HuH-7.5 (cell line): ENCODE measurements at places on chromosomes 6 and 20.

DNA sequence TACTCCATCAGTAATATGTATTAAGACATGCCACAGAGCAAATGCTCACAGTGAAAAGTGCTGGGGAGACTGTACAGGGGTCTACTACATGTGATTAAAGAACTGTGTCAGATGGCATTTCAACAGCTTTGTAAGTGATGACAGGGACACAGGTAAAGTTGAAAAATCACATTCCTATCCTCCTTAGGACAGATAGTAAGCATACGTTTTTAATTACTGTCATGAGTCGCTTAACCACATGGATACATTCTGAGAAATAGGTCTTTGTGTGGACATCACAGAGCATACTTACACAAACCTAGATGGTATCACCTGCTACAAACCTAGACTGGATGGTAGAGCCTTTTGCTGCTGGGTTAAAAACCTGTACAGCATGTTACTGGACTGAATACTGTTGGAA, 645.8 kb upstream of the AGPAT4 start:
- no peak for DNase-seq

GRCh38 chr6:124780623-124781022, 181.6 kb upstream of the RNF217 start:
- no peak for DNase-seq

DNA sequence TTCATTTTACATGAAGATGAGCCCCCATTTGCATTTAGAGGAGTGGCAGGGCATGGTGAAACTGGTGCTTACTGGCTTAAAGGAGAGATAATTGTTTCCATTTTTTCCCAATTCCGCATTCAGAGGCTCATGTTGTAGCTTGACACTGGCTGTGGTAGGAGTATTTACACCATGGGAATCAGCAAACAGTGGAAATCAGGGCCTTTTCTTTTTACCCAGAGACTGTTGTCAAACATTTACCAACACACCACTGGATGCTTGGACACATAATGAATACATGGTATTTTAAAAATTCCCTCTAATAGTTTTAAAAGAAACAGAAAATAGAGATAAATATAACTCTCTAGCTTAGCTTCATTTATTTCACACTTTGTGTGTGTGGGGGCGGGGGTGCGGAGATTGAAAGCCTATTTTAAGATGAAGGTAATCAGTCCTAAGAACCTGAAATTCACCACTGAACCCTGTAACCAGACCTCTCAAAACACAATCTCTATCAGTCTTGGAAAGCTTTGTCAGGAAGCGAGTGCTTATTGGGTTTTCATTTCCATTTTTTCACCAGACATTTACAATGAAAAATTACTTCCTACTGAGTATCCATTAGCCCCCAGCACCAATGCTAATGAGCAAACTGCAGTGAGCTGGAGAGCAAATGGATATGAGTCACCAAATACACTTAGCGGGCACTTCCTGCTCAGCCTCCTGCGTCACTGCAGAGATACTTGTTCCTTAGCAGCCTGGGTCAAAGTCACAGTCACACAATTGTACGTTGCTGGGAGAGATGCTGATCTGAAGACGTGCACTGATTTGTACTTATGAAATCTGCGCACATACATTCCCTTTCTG, 532.0 kb downstream of the BCKDHB start:
- peak; percentile 4 for DNase-seq

- no peak for DNase-seq
Measured at GRCh38 chr20:41047975-41048305, 19.3 kb downstream of the TOP1 start.

DNA sequence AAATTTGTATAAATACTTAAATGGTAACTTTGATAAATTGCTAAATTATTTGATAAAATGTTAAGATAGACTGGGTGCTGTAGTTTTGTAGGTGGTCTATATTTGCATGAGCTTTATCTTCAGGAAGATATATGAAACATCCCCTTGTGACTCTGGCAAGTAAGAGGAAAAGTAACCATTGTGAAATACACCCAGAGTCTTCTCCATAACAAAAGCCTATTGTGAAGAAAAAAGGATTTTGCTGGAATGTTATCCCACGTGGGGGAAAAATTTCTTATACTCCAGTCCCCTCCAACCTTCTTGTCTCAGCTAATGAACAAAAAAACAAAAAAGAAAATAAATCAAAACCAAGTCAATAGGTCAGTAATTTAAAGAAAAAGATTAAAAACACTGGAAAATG, 600.7 kb downstream of the HDGFL1 start:
- DNase-seq, result no peak

GRCh38 chr6:28402197-28402596, 2.6 kb upstream of the ZSCAN12 start:
- DNase-seq, result no peak

DNA sequence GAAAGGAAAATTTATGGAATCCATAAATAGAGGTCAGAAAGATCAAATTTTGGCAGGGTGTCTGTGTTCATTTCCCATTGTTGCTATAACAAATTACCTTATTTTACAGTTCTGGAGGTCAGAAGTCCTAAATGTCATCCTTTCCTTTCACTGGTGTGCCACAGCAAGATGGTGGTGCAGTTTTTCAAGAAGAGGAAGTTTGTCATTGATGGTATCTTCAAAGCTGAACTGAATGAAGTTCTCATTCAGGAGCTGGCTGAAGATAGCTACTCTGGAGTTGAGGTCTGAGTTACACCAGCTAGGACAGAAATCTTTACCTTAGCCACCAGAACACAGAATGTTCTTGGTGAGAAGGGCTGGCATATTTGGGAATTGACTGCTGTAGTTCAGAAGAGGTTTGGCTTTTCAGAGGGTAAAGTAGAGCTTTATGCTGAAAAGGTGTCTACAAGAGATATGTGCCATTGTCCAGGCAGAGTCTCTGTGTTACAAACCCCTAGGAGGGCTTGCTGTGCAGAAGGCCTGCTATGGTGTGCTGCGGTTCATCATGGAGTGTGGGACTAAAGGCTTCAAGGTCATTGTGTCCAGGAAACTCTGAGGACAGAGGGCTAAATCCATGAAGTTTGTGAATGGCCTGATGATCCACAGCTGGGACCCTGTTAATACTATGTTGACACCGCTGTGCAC, 7.2 kb upstream of the CCNC start:
- DNase-seq, result no peak

GRCh38 chr6:136586295-136586694, 36.1 kb upstream of the MAP7 start:
- DNase-seq, result no peak

GRCh38 chr6:133101790-133102189, 139.4 kb upstream of the EYA4 start:
- DNase-seq, result no peak

DNA sequence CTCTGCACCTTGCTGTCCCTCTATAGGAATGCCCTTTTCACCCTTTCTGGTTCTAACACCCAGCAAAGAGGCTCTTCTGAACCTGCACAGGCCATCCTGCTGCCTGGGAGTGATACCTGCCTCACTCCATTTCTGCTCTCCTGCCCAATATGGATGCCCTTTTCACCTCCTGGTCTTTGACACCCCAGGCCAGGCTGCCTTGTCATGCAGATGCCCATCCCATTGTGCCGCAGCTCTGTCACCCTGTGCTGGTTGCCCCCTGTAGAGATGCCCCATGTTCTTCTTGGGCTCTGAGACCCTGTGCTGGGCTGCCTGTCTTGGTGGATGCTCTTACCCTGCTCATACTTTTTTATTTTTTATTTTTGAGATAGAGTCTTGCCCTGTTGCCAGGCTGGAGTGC, 95.3 kb downstream of the CDKAL1 start:
- no peak for DNase-seq

DNA sequence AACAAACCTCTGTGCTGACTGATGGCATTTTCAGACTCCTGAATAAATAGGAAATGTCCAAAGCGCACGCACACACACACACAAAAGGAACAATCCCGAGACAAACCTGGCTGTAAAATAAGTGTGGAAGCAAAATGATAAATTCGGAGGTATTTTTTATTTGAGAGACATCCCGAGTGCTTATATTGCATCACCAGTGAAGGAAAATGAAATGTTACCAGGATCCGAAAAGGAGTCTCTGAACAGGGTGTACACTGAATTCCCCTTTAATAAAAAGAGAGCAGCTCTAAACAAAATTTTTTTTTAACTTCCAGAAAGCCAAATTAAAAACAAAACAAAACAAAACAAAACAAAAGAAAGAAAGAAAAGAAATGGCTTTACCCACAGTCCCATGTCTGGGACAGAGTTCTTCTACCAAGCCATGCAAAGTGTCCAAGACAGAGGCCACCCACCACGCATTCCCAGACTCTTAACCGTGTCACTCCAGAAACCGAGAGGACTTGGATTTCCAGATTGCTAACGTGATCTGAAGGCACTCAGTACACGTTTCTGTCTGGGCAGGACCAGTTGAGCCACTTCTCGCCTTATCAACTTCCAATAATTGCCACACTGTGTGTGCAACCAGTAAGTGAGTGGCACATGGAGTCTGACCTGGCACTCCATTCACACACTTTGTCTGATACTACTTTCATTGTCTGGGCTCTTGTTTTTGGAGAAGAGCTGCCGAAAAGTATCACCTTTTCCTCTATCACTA, 817 bp downstream of the ME1 start:
- DNase-seq, result no peak

DNA sequence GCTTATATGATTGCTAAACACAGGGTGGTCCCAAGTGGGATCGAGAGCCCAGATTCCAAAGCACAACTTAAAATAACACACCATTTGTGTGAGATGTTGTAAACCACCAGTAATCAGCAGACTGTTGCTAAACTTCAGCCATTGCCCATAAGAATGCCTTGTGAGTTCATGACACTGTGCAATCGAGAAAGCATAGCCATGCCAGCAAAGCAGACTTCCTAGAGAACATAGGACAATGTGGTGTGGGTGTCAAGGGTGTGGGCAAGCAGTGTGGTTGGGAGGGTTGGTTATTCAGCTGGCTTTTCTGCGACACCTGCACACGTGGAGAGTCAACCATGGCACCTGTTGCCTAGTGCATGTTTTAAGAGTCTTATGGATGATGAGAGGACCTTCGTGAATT, 16.1 kb upstream of the CALHM6 start:
- no peak for DNase-seq

GRCh38 chr6:113299531-113299930, 557.6 kb upstream of the MARCKS start:
- DNase-seq, result no peak

DNA sequence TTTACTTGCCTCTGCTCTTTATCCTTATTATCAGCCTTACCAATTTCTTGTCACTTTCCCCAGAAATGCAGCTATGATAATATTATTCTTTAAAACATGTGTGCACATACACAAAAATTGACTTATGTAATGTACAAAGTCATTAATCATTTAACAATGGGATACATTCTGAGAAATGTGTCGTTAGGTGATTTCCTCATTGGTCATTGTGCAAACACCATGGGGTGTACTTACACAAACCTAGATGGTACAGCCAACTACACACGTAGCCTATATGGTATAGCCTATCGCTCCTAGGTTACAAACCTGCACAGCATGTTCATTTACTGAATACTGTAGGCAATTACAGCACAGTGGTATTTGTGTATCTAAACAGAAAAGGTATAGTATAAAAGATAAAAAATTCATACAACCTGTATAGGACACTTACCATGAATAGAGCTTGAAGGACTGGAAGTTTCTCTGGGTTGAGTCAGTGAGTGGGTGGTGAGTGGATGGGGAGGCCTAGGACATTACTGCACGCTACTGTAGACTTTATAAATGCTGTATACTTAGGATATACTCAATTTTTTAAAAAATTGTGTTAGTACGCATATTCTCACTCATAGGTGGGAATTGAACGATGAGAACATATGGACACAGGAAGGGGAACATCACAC, 56.9 kb downstream of the HIVEP1 start:
- no peak for DNase-seq

DNA sequence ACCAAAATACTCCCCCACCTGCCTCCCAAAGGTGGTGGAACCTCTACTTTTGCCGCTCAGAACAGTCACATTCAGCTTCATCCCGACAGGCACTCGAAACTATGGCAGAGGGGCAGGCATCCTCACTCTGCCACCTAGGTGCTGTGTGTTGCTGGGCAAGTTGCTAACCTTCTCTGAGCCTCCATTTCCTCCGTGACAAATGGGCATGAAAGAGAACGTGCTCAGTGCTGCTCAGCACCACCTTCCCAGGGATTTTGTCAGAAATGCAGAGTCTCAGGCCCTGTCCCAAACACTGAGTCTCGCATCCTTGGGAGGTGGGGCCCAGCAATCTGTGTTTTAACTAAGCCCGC, 18.1 kb downstream of the ANKRD60 start:
- no peak for DNase-seq

DNA sequence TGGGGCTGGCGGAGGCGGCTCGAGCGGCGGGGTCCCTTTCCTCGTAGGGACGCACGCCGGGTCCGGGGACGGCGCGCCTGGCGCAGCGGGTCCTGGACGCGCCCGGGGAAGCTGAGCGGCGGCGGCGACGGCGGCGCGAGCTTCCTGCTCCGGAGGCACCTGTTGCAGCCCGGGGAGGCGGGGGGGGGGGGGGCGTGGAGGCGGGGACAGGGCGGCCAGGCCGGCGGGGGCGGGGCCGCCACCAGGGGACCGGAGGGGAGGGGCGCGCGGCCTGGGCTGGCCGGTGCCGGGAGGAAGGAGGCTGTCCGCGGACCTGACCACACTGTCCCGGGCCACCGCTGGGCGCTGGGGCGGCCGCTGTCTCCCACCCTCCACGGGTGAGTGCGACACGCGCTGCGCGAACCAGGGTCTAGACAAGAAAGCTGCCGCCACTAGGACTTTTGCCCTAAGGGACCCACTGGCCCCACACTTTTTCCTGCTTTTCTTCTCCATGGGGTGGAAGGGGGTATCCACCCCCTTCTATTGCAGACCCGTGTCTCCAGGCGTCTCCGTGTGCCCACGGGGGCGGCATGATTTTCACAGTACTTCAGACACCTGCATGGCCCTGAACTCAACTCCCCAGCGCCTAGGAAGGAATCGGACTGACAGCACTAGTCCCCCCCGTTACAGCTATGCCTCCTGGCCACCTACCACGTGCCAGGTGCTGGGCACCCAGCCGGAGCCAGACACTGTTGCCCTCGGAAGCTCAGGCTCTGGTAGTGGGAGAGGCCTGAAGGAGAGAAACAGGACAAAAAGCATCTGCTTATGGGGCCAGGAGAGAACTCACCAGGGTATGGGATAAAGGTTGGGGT, at the start of gene NFATC2:
Gene NFATC2 (minus strand): TSS at position 149 of the 851 bp plus-strand sequence. CDS start 220 bp downstream, outside the sequence.
- peak; percentile 93 for DNase-seq

DNA sequence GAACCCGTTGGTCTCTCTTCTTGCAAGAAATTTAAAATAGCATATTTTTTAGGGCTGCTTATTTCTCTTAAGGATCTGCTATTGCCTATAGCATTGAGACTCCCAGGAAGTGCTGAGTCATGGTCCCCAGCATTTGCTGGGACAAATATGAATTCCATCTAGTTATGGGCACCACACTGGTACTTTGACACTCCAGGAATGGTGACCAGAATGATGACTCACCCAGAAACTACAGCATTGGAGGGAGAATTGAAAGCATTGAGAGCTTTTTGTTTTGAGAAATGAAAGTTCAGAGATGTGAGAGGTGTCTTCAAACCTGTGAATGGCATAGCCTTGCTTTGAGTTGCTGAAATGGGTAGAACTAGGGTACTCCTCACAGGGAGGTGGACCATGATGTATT, 699.7 kb downstream of the DHX35 start:
- no peak for DNase-seq
